ENCODE measurements at places on chromosomes 1 and 21.

DNA sequence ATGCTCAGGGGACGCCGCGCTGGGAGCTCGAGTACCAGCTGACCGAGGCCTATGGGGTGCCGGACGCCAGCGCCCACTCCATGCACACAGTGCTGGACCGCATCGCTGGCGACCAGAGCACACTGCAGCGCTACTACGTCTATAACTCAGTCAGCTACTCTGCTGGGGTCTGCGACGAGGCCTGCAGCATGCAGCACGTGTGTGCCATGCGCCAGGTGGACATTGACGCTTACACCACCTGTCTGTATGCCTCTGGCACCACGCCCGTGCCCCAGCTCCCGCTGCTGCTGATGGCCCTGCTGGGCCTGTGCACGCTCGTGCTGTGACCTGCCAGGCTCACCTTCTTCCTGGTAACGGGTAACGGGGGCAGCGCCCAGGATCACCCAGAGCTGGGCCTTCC, 1.3 kb upstream of the XKR8 start:
- DNase-seq: no peak

GRCh38 chr1:151596166-151596953, 15.5 kb upstream of the SNX27 start:
- DNase-seq: no peak

DNA sequence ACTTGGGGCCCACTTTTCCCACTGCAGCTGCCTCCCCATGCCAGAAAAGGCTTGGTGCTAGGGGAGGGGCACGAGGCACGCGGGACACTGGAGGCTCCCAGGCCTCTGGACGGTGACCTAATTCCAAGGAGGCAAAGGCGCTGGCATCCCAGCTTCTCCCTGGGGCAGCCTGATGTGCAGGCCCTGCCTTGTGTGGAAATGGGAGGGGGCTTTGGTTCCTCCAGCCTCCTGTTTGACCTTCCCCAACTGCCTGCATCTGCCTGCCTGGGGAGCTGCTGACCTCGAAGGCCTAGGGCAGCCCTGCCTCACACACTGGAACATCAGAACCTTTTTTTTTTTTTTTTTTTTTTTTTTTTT, 39.9 kb downstream of the KIAA1614 start:
- DNase-seq: no peak

- no peak for DNase-seq
Observed at GRCh38 chr1:209583408-209583807, at the start of gene CAMK1G. CAMK1G (plus strand) TSS chr1:209583714; CDS start chr1:209594984, 11,270 bp downstream.

DNA sequence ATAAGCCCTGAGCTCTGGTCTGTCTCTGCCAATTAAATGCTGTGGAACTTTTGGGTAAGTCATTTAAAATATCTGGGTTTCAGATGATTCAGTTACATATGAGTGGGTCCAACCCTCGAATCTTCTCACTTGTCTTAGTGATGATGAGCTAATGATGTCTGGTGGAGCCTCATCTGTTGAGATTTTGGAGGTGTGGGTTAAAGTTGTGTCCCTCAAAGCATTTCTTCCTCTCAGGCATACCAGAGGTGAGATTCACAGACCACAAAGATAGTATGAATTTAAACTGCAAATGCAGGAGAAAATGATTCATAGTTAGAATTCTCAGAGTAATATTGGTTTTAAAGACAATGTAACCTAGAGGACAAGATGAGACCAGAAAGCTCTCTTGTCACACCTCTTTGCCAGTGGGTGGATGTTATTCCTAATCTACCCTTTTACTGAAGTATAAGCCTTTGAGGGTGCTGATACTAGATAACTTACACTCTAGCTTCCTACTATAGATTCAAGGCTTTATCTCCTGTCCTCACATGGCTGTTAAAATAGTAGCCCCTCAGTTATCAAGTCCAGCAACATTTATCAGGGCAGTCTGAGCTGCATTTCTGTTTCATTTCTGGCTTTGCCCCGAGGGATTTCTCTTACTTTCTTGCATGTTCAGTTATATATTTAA, 90.7 kb downstream of the MT1HL1 start:
- peak; percentile 5 for DNase-seq

DNA sequence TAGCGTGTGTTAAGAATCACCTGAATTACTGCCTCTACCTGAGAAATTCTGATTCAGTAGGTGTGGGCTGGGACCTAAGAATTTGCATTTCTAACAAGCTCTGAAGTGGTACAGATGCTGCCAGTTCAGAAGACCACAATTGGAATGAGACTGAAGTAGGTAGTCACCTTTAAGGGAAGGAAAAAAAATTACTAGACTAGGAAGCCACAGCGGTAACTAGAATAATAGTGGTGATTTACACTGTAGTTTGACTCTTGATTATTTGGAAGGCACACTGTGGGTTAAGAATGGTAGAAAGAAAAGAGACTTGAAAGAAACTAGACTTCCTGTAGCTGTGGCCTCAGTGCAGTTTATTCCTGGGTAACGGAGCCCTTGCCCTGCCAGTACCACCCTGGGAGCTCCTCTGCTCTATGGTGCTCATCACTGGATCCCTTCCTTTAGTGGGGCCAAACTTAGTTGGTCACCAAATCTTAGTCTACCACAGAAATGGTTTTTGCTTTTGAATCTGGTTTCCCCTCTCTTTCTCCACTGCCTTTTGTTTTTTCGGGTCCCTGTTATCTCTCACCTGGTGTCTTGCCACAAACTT, 43.6 kb downstream of the ARID1A start:
- peak; percentile 10 for DNase-seq

DNA sequence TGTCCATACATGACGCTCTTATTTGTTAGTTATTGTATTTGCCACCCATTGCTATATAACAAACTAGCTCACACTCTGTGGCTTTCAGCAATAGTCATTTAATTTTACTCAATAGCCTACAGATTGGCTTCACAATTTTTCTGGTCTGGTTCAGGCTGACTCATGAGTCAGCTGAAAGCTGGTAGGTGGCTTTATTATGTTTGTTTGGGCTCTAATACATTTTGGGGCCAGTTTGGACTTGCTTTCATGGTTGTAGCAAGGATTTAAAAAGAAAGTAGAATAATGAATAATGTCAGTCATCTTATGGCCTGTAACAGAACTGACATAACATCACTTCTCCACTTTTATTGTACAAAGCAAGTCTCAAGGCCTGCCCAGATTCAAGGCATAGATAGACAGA, 338.7 kb downstream of the LRRIQ3 start:
- no peak for DNase-seq

GRCh38 chr1:215807911-215808436, 240.9 kb downstream of the KCTD3 start:
- DNase-seq: no peak

DNA sequence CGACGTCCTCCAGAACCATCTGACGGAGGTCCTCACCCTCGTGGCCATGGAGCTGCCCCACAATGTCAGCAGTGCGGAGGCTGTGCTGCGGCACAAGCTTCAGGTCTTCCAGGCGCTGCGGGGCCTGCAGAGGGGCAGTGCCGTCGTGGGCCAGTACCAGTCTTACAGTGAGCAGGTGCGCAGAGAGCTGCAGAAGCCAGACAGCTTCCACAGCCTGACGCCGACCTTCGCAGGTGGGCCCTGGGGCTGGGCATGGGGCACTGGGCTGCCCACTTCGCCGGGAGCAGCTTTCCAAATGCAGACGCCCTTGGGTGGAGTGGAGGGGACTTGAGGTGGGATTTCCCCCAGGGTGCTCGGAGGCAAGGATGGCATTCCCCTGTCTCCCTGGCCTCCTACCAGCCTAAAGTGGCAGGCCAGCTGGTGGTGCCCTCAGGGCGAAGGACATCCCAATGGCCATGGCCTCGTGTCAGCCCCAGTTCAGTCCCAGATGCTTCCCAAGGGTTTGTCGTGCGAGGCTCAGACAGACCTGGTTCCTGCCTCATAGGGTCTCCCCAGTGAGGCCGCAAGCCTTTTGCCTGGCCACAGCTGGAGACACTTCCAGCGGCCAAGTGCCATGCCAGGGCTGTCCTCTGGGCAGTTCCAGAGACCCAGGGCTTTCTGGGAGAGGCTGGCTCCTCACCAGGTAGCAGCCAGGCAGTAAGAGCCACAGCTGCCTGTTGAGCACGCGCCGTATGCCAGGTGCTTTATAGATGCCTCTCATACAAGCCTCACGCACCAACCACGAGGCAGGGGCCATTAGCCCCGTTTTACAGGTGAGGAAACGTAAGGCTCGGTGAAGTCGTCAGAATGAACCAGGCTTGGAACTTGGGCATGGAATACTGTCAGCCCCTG, 27.8 kb downstream of the H6PD start:
- no peak for DNase-seq

DNA sequence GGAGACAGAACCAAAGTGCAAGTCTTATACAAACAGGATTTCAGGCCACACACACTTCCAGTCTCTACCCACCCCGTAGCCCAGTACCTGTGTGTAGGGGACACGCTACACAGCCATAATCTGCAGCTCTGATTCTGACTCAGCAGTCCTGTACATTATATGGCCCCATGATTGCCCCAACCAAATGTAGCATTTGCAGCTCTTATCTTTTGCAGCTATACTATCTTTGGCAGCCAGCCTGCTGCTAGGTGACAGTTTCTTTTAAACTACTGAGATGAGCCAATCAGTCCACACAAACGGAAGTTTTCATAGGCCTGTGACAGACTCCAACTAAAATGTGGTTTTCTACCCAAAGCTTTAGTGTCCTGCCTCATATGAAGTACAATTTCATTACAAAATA, 259.6 kb upstream of the ST6GALNAC5 start:
- DNase-seq: no peak

DNA sequence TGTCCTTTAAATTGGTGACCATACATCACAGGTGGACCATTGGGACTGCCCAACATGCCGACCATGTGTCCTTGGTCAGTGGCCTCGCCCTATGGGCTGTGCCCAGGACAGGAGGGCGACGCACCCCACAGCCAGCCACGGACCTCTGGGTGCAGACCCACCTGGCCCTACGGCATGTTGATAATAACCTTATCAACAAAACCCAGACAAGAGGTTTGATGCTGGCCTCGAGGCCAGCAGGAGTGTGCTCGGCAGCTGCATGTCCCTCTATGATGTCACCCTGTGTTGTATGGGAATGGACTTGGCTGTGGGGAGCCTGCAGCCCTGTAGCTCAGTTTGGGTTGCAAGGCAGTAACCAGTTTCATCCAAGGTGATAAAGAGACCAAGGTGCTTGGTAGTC, 32.1 kb downstream of the SLC37A1 start:
- no peak for DNase-seq

DNA sequence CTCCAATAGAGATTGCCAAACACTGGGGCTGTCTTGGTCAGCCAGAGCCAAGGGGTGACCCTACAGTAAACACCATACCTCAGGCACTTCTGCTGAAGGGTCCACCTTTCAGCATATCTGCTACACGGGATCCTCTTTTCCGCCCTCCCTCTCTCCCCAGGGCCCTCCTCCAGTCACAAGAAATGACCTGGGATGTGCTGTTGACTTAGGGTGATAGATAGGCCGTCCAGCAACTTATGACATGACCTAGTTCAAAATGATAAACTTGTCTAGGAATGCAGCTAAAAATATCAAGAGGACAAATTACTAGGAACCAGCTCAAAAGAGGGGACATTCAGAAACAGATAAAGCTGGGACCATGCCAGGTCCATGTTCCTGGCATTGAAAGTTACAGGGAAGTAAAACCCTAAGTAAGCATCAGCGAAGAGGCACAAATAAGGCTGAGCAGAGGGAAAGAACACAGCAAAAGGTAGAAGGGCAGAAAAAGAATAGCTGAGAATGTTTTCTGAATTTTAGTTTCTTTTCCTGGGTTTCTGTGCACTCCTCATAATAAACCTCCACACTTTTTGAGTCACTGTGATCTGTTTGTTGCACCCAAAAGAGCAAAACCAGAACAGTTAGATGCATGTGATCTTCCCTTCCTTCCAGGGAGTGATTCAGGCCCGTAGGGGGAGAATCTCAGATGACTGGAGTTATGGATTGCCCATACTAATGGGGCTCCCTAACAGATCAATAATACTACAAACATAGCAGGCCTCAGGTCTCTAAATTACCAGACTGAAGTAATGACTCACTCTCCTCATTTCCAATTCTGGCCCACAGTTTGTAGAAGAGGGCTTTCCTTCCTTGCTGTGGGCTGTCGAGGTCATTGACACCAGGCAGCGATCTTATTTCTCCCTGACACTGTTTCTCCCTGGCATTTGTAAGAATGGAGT, 48.9 kb upstream of the F3 start:
- no peak for DNase-seq

DNA sequence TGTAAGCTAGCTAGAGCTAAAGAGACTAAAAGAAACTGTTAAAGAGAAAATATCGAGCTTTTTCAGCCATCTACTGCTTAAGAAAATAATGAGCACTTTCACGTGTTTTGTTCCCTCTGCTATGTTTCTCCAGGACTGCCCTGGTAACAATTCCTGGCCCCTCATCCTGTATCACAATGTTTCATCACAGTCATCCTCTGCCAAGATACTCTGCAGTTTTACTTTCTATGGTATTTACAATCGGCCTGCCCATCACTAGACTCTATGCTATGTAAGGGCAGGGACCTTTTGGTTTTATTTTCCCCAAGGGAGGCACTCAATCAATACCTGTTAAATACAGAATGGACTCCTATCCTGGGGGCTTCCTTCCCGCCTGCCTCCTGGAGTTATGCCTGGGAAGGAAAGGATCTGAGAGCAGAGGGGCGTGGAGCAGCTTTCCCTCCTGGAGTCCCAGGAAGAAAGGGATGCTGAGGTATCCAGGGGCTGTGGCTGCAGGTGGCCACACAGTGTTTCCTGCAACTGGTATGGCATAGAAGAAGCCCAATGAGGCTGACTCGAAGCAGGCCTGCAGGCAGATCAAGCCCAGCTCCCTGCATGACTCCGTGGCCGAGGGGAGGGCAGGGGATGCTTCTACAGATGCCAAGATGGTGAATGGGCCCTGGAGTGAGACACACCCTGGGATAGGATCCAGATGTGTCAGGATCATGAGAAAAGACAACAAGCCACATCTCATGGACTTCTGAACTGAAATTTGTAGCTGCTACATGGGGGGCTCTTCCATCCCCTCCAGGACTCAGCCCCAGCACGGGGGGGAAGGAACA, 52.9 kb downstream of the MATN1 start:
- DNase-seq: no peak

- DNase-seq: peak; percentile 44
Observed at GRCh38 chr1:174913225-174913903, 86.4 kb upstream of the CACYBP start.

DNA sequence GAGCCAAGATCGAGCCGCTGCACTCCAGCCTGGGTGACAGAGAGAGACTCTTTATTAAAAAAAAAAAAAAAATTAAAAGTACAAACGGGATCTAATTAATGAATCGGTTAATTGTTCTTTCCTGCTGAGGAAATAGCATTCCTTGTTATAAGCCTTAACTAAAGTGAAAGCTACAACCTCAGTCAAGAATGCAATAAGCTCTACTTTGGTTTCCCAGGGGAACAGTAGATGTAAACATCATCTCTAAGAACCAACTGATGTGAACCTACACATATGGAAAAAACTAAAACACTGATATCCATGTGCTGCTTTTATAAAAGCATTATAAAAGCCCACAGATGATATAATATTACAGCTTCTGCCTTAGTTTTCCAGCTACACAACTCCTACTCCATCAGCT, 41.9 kb downstream of the LPGAT1 start:
- no peak for DNase-seq
